Left renal pelvis (tissue), 4 donors: ENCODE measurements at places on chromosomes 5 and 9. TPM values are rescaled to one million over a fixed set of nuclear protein-coding genes. Genes with fewer than 3 reads are reported as not detected.

DNA sequence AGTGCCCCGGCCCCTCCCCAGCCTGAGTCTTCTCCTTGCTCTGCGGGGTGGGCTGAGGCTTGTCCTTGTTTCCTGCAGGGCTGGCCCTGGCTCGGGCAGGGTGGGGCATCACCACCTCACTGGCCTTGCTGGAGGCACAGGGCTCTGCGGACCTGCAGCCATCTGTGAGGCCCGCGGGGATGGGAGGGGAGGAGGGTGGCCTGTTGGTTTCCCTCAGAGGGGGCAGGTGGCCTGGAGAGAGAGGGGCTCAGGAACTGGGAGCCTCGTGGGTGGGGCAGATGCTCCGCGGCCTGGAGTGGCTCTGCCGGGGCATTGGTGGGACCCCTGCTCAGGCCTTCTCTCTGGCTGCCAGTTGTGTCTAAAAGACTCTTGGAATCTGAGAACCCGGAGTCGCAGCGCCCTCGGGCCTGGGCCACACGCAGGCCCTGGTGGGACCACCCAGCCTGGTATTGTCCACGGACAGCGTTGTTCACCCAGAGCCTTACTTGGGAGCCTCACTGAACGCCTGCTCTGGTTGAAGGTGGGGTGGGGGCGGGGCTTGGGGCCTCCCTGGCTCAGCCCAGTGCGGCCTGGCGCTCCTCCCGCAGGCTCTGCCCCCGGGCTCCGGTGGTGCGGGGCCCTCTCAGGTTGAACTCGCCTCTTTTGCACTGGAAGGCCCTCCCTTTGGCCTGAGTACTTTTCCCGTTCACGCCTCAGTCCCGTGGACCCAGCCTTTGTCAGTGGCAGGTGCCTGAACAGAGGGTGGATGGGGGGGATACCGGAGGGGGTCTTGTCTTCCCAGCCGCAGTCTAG is 111.3 kb downstream of the RXRA start:
- DNase-seq, result no peak

GRCh38 chr9:18928711-18929110 is 104.3 kb downstream of the SAXO1 start:
- DNase-seq, result no peak

SCAI gene
- 10.2 TPM for polyA plus RNA-seq

CSF1R gene
- 15.4 TPM for polyA plus RNA-seq

PCDHA9 gene
- polyA plus RNA-seq, result not detected
